ENCODE measurements at places on chromosomes 3 and 15.
A peak's percentile ranks its signal among the peaks of the same experiment; 100 is the strongest.

- no peak for DNase-seq
These were observed 219.7 kb downstream of the CD47 start for GRCh38 chr3:107870943-107871638.

GRCh38 chr3:14319654-14320182 lies 82.7 kb upstream of the SLC6A6 start:
- no peak for DNase-seq

- DNase-seq, result peak; percentile 67
These were observed at the start of gene NRROS for GRCh38 chr3:196639483-196640296. NRROS (plus strand) TSS chr3:196639694; CDS start chr3:196654540, 14,846 bp downstream.

- no peak for DNase-seq
These were observed 51.6 kb upstream of the C15orf39 start for GRCh38 chr15:75149867-75150709.

DNA sequence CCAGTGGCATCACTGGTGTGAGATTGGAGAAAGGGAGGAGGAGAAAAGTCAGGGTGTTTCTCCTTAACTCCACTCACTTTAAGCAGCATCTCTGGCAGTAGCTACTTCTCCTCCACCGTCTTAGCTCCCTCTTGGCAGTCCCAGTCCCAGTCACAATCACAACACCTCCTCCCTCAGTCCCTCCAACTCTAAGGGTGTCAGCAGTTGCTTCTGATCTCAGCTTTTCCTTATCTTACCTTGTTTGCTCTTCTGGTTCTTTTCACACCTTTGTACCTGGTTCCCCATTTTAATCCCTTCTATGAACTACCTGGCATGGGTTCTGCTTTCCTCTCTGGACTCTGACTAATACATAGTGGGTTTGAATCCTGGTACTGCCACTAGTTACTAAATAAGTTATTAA lies 188.3 kb upstream of the CTDSPL start:
- no peak for DNase-seq

GRCh38 chr15:78909160-78909695 lies 35.6 kb downstream of the CTSH start:
- no peak for DNase-seq

DNA sequence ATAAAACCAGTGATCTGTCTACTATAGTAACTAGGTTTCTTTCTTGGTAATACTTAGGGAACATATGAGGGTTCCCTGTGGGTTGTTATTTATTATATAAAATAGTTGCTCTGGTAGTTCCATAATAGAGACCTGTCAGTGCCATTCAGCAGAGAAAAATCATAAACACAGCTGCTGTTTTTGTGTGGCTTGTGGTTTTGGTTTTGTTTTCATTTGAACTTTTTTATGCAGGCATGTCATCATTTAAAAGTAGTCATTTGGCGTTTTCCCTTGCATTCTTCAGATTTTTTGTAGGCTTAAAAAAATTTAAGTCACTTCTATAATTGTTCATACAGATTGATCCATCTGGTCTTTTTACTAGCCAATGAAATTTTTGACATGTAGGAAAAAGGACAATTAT lies 47.9 kb downstream of the PIK3CA start:
- DNase-seq, result no peak

DNA sequence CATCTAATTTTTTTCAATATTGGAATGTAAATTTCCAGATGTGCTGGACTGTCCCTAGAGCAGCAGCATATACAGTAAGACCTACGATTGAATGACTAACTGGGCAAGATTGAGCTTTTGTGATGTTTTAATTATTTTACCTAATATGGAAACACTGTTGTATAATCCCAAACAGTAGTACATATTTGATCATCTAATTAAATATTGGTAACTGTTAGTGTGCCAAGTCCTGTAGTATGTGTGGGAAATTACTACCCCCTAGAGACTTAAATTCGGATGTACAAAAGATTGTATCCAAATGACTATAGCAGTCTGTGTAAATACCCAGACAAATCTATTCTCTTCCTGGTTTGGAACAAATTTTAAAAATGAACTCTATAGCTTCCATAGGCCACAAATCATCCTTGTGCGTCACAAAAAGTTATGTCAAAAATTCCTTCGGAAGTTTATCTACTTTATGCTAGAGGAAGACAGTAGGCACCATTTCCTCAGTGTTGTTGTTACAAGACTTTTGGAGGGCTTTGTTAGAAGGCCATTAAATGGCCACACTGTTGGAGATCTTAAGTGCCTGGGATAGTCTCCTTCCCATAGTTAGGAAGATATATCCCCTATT lies 41.6 kb downstream of the NKIRAS1 start:
- DNase-seq, result no peak

DNA sequence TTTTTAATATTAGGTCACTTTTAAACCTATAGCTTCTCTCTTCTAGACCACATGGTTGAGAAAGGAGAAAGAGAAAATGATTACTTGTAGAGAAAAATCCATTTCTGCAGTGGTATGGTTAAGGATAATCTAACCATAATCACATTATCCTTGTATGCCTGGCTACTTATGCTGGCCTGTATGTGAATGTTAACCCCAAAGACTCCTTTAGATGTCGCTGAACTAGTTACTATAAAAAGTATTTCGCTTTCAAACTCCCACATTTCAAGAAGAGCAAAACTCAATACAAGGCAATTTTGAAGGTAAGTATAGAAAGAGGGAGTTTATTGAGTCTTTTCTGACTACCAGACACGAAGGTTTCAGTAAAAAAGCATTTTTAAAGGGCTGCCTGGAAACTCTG lies 2.2 kb downstream of the KCTD6 start:
- no peak for DNase-seq

GRCh38 chr15:39486621-39487457 lies 94.0 kb upstream of the THBS1 start:
- DNase-seq, result no peak

DNA sequence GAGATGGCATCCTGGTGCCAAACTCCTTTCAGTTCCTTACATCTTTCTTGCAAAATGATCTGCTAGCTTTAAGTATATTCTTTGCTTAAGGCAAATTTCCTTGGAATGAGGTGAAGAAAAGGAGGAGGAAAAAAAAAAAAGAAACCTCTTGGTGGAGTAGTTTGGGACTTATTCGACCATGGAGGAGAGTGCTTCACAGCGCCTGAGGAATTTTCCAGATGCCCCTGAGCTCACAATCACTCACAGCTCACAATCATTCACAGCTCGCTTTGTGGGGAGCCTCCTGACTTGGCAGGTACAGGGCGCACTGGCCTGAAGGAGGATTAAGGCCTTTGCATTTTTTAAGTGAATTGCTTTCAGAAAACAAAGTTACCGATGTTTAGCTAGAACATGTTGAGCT lies 53.9 kb downstream of the BOC start:
- DNase-seq, result no peak

DNA sequence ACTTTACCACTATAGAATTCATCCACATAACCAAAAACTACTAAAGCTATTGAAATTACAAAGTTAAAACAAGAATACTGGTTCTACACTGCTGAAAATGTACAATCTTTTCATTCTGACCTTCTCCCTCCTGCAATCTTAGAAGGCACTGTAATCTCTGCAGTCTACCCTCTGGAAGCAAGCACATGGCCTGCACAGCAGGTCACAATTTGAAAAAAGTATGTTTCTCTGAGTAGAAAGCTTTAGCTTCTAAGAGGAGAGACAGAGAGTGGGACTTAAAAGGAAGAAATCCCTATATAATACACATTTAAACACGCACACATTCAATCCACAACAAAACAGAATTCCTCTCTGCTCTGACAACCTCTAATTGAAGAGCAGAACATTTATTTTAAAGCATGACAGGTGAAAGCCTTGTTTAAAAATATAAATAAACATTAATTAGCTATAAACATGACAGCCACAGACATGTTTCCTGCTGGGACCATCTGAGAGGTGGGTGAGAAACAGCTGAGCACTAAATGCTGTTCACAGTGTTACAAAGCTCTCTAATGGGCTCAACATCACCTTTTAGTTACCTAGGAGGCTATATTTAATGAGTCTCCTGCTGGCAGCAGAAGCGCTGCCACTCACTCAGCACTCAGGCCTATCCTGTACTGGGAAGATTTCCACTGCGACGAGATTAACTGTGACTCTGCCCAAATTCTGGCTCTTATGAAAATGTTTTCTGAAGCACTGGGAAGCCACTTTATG lies 447.4 kb downstream of the AGBL1 start:
- no peak for DNase-seq

GRCh38 chr3:38655708-38656300 lies 6.3 kb upstream of the SCN5A start:
- DNase-seq, result no peak

DNA sequence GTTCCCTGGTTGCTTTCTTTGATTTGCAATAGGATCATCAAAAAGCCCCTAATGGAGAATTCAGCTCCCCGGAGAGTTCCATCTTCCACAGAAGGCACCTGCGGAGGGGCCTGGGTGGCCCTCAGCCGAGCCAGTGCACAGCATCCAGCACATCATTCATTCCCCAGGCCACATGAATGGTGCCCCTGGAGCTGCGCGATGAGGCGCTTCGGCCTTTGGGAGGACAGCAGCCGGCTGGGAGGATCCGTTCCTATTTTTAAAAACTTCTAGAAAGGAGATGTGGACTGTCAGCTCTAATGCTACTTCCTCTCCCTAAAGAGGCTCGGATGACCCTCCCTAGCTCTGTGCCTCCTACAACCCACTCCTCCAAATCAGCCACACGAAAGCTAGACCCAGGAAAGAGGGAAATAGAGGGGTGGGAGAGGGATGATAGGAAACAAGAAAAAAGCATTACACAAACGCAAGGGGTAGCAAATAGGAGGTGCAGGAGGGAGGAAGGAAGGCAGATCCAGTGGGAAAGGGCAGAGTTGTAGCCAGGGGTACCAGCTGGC lies 20.3 kb downstream of the EHD4 start:
- no peak for DNase-seq

- DNase-seq, result no peak
These were observed 9.1 kb downstream of the GHRL start for GRCh38 chr3:10283638-10284037.

DNA sequence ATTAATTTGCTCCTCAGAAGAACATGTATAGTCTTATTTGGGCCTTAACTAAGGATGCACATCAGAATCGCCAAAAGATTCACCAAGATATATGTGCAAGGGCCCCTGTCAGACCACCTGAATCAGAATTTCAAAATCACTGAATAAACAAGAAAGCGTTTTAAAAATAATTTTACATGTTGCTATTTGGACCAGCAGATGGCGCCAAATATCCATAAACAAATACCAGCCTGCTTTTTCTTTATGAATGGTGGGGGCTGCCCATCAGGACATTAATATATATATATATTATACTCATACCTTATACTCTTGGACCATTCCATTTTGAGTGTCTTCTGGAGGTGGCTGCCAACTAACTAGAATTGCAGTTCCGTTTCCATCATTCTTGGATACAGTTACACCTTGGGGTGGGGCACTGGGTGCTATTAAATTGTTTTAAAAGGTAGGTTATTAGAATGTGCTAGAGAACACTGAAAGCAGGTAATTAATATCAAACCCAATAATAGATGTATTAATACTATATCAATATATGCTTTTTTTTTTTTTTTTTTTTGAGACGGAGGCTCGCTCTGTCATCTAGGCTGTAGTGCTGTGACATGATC lies 1108.3 kb downstream of the ROBO1 start:
- DNase-seq, result peak; percentile 28

DNA sequence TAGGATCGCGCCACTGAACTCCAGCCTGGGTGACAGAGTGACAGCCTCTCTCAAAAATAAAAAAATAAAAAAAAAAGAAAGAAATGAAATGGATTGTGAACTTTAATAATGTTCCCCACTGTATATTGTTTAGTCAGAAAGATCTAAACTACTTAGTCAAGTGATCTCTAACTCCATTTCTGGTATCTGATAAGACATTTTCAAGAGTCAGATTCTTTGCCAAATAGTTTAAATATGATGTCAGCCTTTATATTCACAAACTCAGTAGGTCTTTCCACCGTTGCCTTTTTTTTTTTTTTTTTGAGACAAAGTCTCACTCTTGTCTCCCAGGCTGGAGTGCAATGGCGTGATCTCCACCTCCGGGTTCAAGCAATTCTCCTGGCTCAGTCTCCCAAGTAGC lies 29.0 kb upstream of the OSBPL11 start:
- DNase-seq, result no peak

- no peak for DNase-seq
These were observed 242.1 kb downstream of the ZIC1 start for GRCh38 chr3:147651107-147651778.

DNA sequence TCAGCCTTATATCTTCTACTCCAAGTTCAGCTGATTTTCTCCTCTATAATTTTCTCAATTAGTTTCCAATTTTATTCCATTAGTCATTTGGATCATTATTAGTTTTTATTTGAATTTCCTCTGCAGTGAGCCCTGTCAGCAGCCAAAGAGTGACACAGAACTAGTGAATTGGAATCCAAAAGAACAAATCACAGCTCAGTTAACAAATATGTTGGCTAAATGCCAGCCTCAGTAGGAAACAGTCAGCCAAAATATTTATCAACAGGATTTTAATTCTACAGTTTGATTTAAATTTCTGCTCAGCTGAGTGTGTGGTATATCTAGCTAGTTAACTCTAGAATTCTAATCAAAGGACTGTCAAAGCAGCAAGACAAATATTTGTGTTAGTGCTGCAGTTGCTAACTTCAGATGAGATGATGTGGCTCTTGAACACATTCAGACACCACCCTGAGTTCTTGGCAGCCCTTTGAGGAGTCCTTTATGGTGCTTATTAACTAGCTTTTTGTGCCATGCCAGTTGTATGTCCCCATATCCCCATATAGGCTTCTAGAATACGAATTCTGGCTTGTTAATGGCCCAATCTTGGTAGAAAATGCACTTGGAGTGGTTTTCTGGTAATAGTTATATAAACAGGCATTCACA lies 194.5 kb downstream of the CPNE4 start:
- no peak for DNase-seq

GRCh38 chr3:174755833-174756829 lies 103.0 kb upstream of the NAALADL2 start:
- DNase-seq, result no peak

GRCh38 chr3:37824954-37825328 lies 36.7 kb upstream of the CTDSPL start:
- DNase-seq, result no peak

DNA sequence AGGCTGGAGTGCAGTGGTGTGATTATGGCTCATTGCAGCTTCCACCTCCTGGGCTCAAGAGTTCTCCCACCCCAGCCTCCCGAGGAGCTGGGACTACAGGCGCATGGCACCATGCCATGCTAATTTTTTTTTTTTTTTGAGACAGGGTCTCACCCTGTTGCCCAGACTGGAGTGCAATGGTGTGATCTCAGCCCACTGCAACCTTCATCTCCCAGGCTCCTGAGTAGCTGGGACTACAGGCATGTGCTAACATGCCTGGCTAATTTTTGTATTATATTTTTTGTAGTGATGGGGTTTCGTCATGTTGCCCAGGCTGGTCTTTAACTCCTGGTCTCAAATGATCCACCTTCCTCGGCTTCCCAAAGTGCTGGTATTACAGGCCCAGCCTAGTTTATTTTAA lies 4.0 kb downstream of the TEX9 start:
- no peak for DNase-seq

GRCh38 chr3:191292243-191293015 lies 36.8 kb upstream of the CCDC50 start:
- DNase-seq, result no peak

- DNase-seq, result no peak
These were observed 3.4 kb upstream of the UNC13C start for GRCh38 chr15:53974813-53975212.

All from heart right ventricle (tissue), 16 donors.